ENCODE measurements at places on chromosomes 7 and 10.

- DNase-seq = no peak
These were observed 17.1 kb downstream of the NPFFR1 start for GRCh38 chr10:70266701-70267100.

DNA sequence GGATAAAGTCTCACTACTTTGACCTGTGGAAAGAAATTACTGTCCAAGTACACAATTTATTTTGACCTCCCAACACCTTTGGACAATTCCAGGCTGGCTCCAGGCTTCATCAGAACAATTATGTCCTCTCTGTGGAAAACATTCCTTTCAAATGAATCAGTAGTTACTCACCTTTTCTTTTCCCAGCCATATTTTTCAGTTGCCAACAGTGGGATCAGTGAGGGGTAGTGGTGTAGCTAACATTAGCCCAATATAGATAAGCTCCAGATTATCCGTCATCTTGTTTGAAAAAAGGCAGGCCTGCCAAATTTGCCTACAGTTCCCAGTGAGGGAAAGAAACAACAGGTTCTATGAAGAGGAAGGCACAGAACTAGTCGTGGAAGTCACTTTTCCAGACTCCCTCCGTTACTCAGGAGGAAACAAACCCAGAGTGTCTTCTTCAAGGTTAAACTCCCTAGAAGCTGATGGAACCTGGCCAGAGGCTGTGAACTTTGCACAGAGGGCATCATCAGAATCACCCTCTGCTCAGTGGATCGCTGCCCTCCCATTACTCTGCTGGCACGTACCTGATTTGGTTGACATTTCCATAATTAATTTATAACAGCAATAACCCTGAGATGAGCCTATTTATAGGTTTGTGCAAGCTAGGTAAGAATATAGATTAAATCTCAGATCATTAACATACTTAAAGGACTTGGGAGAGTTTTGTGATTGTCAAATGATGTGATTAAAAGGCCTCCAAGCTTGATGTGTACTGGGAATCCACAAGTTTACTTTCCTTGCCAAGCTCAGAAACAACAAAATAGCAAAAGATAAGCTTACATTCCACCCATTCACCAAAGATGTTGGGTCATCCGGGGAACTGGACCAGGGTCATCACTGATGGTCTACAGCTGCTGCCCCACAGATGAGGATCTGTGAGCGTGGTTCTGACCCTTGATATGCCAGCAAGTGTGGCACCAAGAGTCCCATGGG, 654.6 kb upstream of the GALNT17 start:
- DNase-seq = no peak

DNA sequence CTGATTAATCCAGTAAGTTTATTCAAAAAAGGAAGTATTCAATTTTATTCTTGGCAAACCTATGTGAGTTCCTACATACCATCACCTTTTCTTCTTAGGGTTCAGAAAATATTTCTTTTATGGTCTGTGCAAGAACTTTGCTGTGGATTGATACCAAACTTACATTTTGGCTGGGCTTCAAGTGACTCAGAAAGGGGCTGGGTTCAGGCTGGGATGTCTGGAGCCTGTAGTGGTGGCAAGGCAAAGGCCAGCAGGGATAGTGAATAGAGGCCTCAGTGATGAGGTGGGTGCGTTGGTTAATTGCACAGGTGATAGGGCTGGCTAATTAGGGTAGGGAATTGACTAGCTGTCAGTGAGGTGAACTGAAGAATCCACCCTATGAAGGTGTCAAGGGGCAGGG, 40.2 kb upstream of the ATXN7L1 start:
- no peak for DNase-seq

GRCh38 chr7:27751888-27752660, 12.1 kb downstream of the TAX1BP1 start:
- no peak for DNase-seq

DNA sequence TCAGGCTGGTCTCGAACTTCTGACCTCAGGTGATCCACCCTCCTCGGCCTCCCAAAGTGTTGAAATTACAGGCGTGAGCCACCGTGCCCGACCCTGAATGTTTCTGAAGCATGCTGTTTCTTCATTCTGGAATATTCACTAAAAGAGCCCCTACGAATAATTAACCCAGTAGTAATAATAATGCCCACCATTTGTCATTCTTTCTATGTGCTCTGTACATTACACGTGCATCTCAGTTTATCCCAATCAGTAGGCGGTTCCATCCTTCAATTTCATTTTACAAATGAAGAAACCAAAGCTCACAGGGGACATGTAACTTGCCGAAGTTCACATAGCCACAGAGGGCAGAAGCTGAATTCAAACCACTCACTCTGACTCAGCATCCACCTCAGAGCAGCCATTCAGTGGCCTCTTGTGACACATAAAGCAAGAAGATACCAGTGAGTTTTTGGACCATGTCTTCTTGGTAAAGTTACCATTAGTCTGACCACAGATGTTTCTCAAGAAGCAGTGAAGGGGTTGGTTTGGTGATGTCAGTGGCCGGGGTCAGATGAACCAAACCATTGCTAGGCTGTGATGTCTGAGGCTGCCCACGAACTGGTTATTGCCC, 71.9 kb upstream of the DUSP5 start:
- peak; percentile 71 for DNase-seq

DNA sequence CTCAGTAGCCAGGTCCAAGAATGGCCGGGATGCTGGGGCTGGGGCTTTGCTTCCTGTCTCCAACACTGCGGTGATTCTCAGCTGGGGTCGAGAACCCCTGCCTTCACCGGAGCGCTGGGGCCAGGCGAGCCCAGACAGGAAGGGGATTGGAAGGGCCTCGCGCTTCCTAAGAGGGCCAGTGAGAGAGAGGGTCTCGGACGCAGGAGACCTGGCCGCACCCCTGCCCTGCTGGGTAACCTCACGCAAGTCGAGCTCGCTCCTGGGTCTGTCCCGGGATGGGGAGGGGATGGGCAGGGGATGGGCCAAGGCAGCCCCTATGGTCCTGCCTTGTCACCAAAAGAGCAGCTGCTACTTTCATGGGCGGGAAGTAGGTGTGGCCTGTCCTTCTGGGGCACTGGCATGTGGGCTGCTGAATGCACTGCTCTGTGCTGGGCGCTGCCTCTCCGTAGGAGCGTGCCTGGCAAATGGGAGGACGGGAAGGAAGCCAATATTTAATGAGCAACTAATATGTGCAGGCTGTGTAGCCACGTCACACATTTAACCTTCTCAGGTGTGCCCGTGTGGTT, 20.0 kb downstream of the KCNK18 start:
- DNase-seq = peak; percentile 15

- DNase-seq = no peak
These were observed 545.4 kb upstream of the FZD8 start for GRCh38 chr10:36187380-36188079.

- DNase-seq = no peak
These were observed 425.3 kb downstream of the INHBA start for GRCh38 chr7:41277561-41277960.

DNA sequence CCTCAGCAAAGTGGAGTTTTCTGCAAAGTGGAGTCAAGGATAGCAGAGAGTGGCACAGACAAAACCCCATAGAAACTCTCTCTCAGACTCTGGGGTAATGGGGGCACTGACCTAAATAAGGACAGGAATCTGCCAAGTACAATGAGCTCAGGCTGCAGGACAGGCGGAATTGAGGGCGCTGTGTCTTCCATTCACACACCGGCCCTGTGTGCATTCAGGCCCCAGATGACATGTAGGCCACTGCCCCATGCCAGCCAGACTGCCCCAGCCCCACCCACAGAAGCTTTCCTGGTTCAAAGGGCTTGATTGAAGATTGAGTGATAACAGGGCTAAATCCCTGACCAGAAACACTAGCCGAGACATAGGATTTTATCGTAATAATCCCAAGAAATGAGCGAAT, 52.7 kb downstream of the EEPD1 start:
- DNase-seq = no peak

DNA sequence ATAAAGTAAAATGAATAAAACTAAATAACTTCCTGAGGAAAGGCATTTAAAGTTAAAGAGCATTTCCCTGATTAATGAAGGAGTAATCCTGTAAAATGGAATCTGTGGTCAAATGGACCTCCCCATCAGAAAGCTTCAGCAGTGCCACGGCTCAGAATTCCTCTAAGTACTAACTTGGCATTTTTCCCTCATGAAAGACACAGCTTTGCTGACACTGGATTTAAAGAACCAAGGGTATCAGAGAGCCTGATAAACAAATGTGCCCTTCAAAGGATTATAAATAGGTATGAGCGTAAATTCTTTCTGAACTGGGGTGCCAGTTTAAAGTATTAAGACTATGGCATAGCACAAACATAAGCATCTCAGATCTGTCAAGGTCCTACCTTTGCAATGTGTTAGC, 24.2 kb upstream of the RNF148 start:
- DNase-seq = no peak

DNA sequence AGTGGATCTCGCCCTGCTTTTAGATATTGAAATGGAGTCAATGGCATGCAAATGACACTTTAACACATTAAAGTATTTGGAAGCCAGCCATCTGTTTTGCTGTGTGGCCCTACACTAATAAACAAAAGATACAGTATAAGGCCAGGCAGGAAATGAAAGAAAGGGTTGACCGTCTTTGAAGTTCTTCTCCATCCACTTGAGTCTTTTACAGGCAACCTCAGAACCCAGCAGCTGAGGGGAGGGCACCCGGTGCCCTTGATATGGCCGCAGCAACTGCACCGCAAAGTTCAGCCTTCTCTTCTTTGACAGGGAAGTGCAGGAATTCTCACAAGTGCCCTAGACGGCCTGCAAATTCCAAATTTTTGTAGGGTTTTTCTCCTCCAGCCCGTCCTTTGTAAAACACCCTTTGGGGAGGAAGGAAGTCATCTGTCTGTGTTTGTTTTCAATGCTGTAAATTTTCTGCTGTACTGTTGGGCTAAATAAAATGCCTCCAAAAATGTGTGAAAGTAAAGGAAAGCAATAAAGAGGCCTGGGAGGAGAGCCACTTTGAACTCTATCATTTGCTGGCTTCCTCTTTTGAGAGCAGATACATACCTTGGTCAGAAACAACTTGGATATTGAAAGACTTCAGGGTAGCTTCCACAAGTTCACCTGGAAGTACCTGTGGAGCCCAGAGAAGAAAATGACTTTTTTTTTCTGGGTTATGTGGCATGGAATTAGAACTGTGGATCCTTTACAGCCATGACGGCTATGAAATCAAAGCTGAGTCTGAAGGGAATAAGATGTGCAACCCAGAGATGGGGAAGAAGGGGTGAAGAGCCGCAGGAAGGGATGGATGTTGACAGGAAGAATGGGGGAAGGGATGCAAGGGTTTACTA, 3.6 kb downstream of the HOXA1 start:
- DNase-seq = no peak

GRCh38 chr10:63646491-63646890, 125.3 kb downstream of the REEP3 start:
- no peak for DNase-seq

- DNase-seq = peak; percentile 82
These were observed 6.5 kb downstream of the INHBA start for GRCh38 chr7:41696323-41696916.

Measured in HFF-Myc (cell line).